ENCODE measurements at places on chromosomes 11 and 22.

- DNase-seq: peak; percentile 5
Measured at GRCh38 chr22:47837703-47838102, 1075.3 kb downstream of the TBC1D22A start.

DNA sequence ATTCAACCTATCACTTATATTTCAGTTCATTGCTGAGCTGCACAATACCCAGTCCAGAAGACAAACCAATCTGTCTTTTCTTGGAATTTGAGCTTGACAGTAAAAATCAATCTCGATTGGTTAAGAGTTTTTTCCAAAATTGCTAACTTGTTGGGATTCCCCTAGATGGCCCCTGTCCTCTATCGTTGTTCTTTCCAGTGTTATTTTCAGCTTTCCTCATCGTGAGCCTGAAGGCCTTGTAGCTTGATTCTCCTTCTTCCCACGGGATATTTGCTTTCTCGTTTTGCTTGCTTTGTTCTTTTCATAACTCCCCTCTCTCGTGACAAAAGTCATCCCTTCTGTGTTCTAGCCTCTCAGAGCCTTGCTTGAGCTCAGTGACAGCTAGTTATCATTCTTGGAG lies 3.1 kb downstream of the OR8B8 start:
- no peak for DNase-seq

- no peak for DNase-seq
Measured at GRCh38 chr11:114192841-114193389, 103.3 kb upstream of the NNMT start.

DNA sequence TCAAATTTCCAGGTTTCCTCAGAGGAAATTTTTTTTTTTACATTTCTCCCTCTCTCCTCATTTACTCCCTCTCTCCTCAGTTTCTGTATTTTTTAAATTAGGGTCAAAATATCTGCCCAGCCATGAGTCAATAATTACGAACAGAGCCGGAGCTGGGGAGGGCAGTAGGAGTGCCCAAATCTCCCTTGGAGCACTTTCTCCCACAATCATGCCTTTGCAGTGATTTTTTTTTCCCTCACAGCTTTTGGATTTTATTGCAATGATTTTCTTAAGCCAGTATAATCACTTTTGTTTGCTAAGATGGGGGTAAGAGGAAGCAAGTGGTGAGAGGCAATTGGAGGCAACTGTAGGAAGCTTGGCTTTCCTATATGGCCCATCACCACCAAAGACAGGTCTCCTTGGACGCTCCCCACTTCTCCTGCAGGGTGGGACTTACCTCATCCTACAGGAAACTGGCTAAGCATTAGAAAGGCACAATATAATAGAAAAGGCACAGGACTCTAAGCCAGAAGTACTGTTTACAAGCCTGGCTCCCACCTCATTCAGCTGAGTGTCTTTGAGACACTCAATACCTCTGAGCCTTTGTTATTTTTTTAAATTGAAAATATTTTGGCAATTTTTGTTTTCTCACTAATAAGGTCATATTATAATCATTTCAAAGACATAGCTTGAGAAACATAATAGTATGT lies 192.6 kb upstream of the PITPNB start:
- no peak for DNase-seq

DNA sequence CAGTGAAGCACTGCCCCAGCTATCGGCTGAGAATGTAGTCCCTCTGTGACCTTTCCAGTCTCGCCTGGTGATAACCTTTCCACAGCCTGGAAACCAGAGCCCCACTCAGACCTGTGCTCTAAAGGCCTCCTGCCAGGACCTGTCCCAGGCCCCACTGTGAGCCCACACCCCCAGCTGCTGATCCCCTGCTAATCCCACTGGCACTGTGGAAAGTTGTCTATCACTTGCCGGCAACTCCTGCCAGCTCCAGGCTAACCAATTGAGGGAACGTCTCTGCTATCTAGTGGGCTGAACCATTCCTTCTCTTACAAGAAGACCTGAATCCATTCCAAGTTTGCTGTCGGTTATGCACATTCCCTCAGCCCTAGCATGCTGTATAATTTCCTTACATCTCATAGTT lies 328.2 kb downstream of the FAM181B start:
- no peak for DNase-seq

DNA sequence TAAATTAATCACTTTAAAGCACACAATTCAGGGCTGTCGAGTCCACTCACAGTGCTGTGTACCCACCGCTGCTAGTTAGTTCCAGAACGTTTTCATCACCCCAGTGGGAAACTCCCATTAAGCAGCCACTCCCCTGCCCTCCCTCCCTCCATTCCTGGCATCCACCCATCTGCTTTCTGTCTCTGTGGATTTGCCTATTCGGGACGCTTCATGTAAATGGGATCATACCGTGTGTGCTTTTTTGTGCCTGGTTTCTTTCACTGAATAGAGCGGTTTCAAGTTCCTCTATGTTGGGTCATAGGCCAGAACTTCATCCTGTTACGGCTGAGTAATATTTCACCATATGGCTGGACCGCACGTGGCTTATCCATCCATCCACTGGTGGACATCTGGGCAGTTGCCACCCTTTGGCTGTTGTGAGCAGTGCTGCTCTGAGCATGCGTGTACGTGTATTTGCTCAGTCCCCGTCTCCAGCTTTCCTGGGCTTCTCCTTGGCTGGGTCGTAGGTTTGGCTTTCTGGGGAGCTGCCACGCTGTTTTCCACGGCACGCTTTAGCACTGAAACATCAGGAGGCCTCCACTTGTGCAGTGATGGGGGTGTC lies 30.1 kb downstream of the ARHGAP8 start:
- DNase-seq: no peak

DNA sequence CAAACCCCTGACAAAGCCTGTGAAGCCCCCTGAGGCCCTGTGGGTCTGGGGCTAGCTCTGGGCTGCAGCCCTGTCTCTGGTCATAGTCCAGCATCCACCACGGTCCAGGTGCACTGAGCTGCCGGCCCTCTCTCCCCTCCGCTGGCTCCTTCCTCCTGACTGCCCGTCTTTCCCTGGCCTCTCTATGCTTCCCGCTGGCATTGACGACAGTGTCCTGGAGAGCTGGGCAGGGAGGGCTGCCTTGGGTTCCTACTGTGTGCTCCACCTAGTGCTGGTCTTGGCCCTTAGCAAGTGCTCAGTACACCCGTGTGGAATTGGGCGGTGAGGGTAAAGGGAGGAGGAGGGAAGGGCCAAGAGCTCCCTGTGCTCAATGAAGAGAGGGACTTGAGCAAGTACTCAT lies 868 bp upstream of the MYEOV start:
- DNase-seq: no peak

DNA sequence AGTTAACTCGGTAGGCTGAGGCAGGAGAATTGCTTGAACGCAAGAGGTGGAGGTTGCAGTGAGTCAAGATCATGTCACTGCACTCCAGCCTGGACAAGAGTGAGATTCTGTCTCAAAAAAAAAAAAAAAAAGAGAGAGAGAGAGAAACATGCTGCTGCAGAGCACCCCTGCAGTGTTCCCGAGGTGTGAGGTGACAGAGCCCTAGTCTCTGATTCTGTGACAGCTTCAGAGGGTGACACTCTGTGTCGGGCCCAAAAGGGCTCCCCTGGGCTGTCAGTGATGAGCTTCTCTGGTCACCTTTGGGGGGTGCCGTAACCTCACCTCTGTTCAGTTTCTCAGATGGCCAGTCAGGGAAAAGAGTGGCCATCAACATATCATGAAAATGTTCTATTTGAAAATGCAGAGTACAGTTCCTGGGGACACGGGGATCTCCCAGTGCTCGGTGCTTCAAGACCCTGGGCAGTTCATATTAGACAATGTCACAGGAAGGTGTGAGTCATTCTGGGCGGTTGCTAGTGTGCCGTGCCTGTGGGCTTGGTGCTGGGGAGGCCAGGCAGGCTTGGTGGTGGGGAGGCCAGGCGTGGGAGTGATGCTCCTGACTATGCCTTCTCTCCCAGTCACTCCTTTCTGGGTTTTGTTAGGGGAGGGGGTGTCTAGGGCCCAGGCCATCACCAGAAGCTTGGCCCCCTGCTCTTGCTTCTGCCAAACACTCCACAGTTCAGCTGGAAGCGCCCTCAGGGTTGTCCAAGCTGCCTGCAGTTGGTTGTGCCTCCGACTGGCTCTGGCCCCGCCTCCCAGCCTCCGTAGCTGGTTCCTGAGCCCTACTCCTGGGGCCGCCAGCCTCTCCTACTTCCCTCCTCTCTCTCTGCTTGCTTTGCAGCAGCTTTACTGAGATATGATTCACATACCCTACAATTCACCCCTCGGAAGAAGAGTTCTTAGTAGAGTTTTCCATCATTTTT lies 52.5 kb upstream of the CLDN5 start:
- peak; percentile 6 for DNase-seq

- no peak for DNase-seq
Measured at GRCh38 chr11:78772186-78772585, 197.5 kb upstream of the NARS2 start.

DNA sequence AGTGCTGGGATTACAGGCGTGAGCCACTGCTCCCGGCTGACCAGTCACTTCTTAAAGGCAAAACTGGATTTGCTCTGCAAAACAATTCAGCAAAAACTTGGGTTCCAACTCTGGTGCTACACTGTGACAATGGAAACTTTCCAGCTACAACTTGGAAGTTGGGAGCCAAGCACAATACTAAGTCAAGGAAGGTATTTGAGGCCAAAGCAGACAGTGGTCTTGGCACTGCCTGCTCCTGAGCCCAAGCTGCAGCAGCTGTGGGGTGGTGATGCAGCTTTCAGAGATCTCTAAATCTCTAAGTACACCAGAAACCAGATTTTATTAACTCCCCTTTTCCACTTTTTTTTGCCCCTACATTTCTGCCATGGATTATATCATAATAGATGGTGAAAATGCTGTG lies 17.5 kb downstream of the ADM start:
- no peak for DNase-seq

All from fibroblast of skin of abdomen (primary cell).